ENCODE measurements at places on chromosomes 12 and 14.

DNA sequence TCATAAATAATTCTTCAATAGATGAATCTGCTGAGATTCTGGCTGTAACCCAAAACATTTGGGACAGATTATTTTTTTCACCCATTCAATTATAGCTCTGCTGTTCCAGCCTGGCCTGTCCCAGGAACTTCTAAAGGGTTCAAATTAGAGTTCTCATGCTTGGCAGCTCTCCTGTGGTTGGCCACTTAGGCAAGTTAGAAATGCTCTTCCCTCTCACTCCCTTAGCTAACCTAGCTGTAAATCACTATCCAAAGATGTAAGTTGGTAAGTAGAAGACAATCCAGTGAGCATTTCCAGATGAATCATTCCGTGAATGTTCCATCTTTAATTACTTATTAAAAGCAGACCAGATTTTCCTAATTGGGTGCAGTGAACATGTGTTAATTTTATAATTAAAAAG is 760.4 kb upstream of the TBX3 start:
- no peak for DNase-seq

GRCh38 chr12:51647647-51648046 is 56.6 kb downstream of the SCN8A start:
- DNase-seq = no peak

DNA sequence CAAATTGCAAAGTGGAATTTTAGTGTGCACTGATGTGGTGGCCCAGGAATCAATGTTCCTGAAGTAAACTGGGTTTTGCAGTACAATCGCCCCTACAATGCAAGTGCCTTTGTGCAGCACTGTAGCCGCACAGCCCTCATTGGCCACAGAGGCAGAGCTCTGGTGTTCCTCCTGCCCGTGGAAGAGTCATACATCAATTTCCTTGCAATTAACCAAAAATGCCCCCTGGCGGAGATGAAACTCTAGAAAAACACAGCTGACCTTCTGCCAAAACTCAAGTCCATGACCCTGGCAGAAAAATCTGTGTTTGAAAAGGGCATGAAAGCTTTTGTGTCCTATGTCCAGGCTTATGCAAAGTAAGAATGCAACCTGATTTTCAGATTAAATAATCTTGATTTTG is 117.9 kb upstream of the PRB2 start:
- no peak for DNase-seq

GRCh38 chr14:104285508-104285840 is 147.1 kb downstream of the KIF26A start:
- DNase-seq = no peak

DNA sequence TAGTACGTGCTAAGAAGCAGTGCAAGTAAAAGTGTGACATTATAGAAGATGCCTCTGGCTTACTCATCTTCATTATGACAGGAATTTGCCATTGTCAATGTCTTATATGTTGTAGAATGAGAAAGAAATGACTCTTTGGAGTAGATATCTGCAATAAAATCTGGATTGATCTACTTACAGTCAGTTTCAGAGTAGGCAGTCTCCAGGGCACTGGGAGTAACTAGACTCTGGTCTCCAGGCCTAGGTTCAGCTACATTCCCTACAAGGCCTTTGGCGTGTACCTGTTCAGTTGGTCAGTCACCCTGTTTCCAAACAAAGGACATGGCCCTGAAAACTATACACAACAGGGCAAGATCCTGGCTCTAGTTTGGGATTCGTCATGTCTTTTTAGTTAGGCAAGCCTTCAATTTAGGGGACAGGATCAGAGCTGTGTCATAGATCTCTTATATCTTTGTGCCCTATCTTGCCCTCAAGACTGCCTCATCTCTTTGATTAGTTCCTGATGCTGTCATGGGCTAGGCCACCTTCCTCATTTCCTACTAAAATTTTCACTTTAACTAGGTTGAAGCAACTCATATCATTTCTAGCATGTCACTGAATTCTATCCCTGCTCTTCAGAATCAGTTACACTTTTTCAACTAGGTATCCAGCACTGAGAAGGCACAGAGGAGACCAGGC is 410.0 kb downstream of the RAD51B start:
- DNase-seq = no peak

GRCh38 chr14:96391293-96392118 is 422 bp upstream of the AK7 start:
- DNase-seq = peak; percentile 100

- no peak for DNase-seq
Observed at GRCh38 chr14:35509846-35510245, 24.1 kb upstream of the INSM2 start.

DNA sequence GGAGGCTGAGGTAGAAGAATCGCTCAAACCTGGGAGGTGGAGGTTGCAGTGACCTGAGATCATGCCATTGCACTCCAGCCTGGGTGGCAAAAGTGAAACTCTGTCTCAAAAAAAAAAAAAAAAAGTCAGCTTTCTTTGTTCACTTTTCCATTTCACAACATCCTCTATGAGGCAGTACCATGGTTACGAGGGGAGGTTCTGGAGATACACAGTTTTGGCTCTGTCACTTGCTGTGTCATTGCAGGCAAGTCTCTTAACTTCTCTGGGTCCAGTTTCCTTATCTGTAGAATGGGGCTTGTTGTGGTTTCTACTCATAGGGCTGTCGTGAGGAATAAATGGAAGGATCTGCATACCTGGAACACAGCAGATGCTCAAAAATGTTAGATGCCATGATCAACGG is 75.6 kb upstream of the SLC24A4 start:
- DNase-seq = no peak

DNA sequence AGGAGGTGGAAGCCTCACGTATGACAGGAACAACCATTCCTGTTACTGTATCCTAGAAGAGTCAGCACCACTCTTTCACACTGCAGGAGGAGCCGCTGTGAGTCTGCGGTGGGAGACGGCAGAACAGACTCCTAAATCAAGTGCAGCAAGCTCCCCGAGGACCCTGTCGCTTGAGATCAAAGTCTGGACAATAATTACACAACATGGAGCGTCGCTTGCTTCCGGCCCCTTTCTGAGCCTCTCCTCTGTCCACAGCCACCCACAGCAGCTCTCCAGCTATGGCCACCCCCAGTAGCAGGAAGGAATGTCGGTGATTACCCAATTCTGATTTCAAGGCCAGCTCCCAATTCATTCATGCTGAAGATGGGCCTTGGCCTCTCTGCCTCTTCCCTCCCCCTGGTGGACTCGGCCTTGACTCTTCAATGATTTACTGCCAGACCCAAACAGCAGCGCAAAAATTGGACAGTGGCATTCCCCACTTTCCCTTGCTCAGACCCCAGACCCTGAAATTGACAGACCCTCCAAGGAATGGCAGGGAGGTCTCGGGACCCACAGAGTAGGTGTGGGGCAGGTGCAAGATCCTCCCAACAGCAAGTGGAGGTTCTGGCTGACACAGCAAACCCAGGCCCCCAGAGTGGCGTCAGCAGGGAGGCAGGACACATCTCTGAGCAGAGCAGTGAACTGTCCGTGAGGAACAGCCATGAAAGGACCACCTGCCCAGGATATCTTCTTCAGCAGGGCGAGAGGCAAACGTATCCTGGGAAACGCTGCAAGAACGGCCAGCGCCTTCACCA is 272.7 kb upstream of the DIO3 start:
- no peak for DNase-seq

- DNase-seq = no peak
Observed at GRCh38 chr14:49692193-49692757, 645 bp upstream of the KLHDC1 start.

DNA sequence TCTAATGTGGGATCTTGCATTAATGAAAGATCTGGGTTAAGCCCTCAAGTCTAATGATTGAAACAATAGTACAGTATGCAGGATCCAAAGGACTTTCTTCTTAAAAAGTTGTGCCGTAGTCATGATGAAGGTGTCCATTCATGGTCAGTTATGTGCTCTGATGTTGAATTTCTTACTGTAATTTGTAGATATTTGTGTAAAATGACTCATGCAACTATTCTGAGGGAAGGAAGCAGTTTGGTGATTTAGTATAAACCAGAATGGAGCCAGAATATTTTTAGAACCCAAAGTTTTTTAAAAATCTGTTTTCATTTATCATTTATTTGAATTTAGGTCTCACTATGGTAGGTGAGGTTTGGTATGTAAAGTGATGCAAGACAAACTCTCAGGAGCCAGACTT is 151.2 kb downstream of the AKAP6 start:
- no peak for DNase-seq

DNA sequence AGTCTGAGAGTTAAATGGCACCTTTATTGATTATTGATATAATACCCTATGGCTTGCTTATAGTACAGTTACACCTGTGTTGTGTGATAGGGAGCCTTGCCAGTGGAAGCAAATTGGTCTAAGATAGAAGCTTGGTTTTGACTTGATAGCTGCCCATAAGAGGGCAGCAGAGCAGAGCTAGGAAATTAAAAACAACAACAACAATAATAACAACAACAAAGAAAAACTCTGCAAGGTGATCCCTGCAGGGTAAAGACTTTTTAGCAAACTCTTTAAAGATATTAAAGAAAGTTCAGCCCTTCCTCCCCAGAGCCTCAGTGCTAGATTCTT is 18.0 kb upstream of the RNASE10 start:
- DNase-seq = no peak

- no peak for DNase-seq
Observed at GRCh38 chr12:47965581-47965980, 2.2 kb downstream of the TMEM106C start.

DNA sequence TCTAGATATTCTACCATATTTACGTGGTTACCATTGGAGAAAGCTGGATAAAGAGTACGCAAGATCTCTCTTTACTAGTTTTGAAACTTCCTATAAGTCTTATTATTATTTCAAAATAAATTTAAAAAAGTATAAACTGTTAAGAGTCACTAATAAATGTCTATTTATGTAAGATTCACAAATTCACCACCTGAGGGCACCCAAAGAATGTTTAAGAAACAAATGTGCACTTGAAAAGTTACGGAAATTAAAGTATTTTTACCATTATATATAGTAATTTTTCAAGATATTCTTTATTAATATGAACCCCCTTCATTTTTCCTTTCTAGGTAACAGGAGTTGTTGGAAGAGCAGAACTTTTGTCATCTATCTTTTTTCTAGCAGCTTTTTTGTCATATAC is 11.9 kb downstream of the TMTC3 start:
- DNase-seq = no peak

- DNase-seq = no peak
Observed at GRCh38 chr12:5222011-5222461, 178.4 kb downstream of the KCNA5 start.

- DNase-seq = no peak
Observed at GRCh38 chr12:54262403-54262925, 17.5 kb downstream of the CBX5 start.

DNA sequence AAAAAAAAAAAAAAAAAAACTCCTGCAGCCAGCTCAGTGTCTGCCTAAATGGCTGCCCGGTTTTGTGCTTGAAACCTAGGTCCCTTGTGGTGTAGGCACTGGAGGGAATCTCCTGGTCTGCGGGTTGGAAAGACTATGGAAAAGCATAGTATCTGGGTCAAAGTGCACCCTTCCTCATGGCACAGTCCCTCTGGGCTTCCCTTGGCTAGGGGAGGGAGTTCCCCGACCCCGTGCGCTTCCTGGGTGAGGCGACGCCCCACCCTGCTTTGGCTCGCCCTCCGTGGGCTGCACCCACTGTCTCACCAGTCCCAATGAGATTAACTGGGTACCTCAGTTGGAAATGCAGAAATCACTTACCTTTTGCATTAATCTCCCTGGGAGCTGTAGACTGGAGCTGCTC is 14.3 kb downstream of the PTCSC3 start:
- DNase-seq = no peak

- no peak for DNase-seq
Observed at GRCh38 chr12:48374164-48374563, 23.4 kb upstream of the ZNF641 start.

DNA sequence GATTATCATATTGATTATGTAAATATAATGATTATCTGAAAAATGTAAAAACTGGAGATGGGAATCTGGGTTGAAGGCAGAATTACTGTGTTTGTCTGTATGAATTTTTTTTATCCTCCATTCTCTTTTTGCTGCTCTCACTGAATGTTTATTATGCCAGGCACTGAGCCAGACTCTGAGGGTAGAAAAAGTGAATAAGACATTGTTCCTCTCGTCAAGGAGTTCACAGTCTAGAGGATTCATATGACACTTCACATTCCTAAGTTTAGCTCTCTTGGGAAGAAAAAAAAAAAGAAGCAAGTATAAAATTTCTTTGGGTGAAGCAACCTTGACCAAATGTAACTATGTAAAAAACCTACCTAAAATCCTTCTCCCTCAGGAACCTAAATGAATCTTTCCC is 120.9 kb upstream of the LMO3 start:
- DNase-seq = no peak

DNA sequence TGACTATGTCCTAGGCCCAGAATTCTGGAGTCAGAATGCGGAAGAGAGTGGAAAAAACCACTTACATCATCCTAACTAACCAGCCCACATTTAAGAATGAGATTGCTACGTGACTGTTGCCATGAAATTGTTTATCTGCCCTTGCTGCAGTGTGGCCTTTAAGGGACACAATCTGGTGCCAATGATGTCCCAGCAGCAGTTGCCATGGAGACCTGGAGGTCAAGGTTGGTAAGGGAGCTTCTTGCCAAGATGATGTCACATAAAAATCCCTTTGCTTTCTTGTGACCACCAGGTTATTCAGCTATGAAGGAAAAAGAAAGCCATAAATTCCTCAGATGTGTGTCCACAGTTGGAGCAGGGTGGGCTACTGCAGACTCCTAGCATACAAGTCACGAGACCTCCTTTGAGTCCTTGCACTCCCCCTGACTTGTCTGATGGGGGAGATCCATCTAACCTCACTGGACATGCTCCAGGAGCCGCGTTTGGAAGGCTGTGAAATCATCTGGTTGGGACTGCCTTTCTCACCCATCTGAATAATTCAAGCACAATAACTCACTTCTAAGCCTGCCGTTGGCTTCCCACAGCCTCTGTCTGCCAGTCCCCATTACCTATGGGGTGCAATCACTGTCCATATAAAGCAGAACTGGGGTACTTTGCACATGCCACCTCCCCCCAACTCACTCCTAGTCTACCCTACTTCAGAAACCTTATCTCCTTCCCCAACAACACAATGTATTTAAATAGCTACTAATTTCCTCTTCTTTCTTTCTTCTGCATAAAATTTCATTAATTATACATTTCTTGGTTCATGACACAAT is 165.6 kb downstream of the ZFP36L1 start:
- DNase-seq = no peak

- DNase-seq = no peak
Observed at GRCh38 chr14:73503648-73504047, 12.9 kb downstream of the RIOX1 start.

DNA sequence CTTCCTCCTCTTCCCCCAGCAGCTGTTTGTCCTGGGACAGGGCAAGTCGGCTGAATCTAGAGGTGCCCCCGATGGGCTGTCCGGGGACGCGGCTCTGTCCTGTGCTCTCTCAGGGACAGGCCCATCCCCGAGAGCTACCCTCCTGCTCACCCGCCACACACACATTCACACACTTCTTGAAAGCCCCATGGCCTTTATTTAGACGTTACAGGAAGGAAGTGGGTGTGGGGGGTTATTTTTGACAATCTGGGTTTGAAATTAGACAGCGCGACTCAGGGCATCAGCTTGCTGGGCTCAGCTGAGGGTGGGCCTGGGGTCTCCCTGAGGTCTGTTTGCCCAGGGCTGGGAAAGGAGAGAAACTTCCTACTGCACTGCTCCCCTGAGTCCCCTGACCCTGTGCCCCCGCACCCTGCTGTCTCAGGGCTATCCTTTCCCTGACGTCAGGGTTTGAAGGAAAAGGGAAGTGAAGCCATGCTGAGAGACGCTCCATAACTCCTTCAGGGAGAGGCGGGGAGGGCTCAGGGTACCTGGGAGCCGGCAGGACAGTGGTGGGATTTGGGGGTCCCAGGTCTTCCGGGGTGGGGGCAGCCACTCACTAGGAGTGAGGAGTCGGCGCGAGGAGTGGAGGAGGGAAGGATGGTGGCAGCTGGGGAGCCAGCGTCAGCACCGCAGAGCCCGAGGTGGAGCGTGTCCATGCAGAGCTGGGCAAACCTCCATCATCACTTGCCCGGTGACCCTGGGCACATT is 8.1 kb downstream of the PTPN6 start:
- DNase-seq = peak; percentile 82
